ENCODE measurements at places on chromosomes 3 and 15. TPM values are rescaled to one million over a fixed set of nuclear protein-coding genes. Genes with fewer than 3 reads are reported as not detected.
A peak's percentile ranks its signal among the peaks of the same experiment; 100 is the strongest.

- H3K27ac ChIP-seq: no peak overlapping the region
- no peak for DNase-seq
- H3K4me3 ChIP-seq: no peak overlapping the region
- H3K4me1 ChIP-seq: no peaks in the 10 kb centered on the region
- H3K27me3 ChIP-seq: no peaks in the 10 kb centered on the region
These were observed 60.0 kb downstream of the PLOD2 start for GRCh38 chr3:146100825-146101444.

DNA sequence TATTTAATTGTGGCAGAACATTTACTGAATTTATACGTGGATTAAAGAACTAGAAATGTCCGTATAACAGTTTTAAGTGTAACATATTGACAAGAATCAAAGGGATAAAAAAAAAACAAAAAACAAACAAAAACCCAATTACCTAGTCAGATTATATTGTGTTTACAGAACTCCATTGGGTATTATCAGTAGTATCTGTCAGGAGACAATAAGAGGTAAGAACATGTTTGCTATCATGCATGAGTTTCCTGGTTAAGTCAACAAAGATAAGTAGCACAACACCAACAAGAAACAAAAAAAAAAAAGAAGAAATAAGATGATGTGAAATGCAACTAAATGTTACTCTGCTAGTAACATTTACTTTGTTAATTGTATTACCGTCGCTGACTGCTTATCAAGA is 570.6 kb downstream of the ZBBX start:
- peaks cover 8% of the 10 kb centered on the region for H3K36me3 ChIP-seq
- H3K27me3 ChIP-seq: no peaks in the 10 kb centered on the region
- peaks cover 16% of the 10 kb centered on the region for H3K4me1 ChIP-seq
- no peak overlapping the region for H3K27ac ChIP-seq
- H3K4me3 ChIP-seq: no peak overlapping the region
- no peak for DNase-seq

DNA sequence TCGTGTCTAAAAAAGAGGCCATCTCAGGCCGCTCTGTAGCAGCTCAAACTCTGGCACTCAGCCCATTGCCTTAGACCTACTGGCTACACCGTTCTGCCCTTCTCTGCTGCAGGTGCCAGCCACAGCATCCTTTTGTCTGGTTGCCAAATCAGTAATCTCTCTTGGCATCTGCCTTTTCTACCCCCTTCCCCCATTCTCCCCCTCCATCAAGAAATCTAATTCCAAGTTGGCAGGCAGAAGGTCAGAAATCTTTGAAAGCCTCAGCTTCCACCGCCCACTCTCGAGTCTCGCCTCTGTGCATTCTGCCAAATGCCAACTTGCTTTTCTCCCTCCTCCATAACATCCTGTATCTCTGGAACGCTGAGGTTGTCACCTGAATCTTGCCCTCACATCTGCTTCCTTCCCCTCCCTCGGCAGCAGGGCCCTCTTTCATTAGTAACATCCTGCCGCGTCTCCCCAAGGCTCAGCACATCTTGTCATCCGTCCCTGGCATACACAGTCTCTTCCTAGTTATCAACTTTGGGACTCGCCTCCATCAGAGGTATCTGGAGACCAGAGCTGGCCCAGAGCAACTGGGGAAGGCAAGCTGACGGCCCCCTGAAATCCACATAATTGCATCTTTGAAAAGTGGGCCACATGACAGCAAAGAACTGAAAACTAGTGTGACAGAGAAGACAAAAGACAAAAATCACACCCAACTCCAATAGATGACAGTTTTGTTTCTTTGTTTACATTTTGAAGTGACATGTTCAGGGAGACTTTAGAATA is 312.0 kb upstream of the CCDC54 start:
- peaks cover 46% of the 10 kb centered on the region for H3K4me1 ChIP-seq
- no peak for DNase-seq
- peaks cover 4% of the 10 kb centered on the region for H3K36me3 ChIP-seq
- no peak overlapping the region for H3K4me3 ChIP-seq
- peak overlapping the region; percentile 52 for H3K27ac ChIP-seq

DNA sequence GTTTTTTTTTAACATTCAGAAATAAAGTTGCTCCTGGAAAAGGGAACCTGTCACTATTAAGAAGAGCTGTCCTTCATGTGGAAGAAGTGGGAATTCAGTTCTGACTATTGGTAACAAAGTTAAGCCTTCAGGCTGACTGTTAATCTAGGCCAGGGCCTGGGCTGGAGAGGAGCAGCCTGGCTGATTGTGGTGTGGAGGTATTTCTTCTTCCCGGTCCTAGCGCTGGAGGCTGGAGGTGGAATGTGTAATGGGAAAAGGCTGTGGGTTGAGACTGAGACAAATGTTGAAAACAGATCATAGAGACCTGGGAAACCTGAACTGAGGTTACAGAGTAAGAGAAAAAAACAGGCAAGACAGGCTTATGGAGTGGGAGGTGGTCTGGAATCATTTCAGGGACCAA is 23.8 kb upstream of the SH3BP5 start:
- H3K36me3 ChIP-seq: no peaks in the 10 kb centered on the region
- peaks cover 18% of the 10 kb centered on the region for H3K4me1 ChIP-seq
- peak overlapping the region; percentile 89 for H3K27ac ChIP-seq
- DNase-seq: no peak
- no peaks in the 10 kb centered on the region for H3K27me3 ChIP-seq
- H3K4me3 ChIP-seq: no peak overlapping the region

DNA sequence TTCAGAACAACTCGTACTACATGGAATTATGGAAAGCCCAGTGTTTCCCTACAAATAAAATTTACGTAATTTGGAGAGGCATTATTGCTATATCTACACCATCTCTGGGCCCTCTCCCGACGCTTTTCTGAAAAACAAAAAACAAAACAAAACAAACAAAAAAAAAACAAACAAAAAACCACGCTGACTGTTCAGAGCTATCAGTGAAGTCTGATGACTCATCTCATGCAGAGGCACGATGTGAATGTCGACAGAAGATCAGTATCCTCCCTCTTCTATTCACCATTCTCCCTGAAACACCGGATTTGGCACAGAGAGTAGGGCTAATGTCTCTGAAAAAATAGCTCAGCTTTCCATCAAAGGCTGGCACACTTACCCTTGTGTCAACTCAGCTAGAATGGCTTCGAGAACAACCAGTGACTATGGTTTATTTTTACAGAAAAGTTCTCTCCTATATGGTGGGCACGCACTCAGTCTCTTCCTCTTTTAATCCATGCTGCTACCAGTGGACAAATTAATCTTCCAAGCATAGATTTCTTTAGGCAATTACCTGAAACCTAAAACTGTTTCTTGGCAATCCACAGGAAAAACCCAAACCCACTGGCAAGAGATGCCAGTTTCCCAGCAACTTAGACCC is 1.5 kb downstream of the CRBN start:
- peaks cover 8% of the 10 kb centered on the region for H3K36me3 ChIP-seq
- H3K4me3 ChIP-seq: peak overlapping the region; percentile 90
- peaks cover 17% of the 10 kb centered on the region for H3K4me1 ChIP-seq
- H3K27me3 ChIP-seq: peaks cover 5% of the 10 kb centered on the region
- no peak for DNase-seq
- peak overlapping the region; percentile 43 for H3K27ac ChIP-seq

Gene POTEB3
- not detected for total RNA-seq

Gene TNFSF10
- 1.2 TPM for total RNA-seq

Gene EXD1
- total RNA-seq: not detected

Data from mesothelial cell of epicardium (in vitro differentiated cells).